Activated CD4-positive, alpha-beta T cell treated with anti-CD3 and anti-CD28 coated beads, Interleukin-2, amount 10 ng/mL, durations not matched to agents 24 days and 14 days (primary cell): ENCODE measurements at places on chromosomes 16 and 17. TPM values are rescaled to one million over a fixed set of nuclear protein-coding genes. Genes with fewer than 3 reads are reported as not detected.

DNA sequence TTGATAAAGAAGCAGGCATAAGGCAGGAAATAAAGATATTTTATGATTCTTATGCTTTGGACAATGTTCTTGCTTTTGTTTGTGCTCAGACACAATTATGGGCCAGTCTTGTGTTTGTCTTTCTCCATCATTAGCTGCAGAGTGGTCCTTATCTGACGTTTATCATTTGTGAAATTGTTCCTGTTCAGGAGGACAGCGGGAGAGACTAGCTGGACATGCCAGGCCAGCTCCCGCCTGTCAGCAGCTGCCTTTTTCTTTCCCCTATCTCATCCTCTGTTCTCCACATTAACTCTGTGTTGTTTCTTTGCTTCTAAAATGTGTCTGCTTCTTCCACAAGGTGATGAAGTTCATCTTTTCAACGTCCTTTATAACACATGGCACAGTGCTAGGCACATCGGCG lies 333.5 kb downstream of the NPIPA8 start:
- no peak overlapping the region for H3K4me3 ChIP-seq
- DNase-seq, result no peak
- no peaks in the 10 kb centered on the region for H3K27me3 ChIP-seq
- no peaks in the 10 kb centered on the region for H3K4me1 ChIP-seq
- H3K27ac ChIP-seq, result no peak overlapping the region
- no peaks in the 10 kb centered on the region for H3K36me3 ChIP-seq

DNA sequence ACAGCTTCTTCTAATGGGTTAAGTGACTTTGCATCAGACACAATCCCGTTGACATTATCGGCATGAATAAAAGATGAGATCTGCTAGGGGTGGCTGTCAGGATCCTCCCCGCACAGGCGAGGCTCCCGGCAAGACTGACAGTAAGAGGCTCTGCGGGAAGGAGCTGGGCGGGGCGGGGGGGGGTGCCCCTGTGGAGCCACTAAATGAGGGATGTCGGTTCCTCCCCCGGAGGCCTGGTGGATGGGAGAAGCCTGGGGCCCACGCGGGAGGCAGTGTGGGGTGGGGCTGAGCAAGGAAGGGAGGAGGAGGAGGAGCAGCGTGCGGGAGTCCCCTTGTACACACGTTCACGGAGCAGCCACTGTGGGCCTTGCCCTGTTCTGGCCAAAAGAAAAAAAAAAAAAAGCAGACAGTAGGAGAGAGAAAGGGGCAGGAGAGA lies 190.9 kb upstream of the GSE1 start:
- H3K36me3 ChIP-seq, result no peaks in the 10 kb centered on the region
- no peak overlapping the region for H3K4me3 ChIP-seq
- no peak overlapping the region for H3K27ac ChIP-seq

- DNase-seq, result no peak
- no peak overlapping the region for H3K4me3 ChIP-seq
- H3K36me3 ChIP-seq, result no peaks in the 10 kb centered on the region
- H3K27me3 ChIP-seq, result peaks cover 5% of the 10 kb centered on the region
- no peaks in the 10 kb centered on the region for H3K4me1 ChIP-seq
- H3K27ac ChIP-seq, result no peak overlapping the region
These were observed 88.1 kb downstream of the GOSR1 start for GRCh38 chr17:30565073-30565935.

GRCh38 chr17:77167472-77168306 lies 26.9 kb downstream of the SEC14L1 start:
- no peaks in the 10 kb centered on the region for H3K27me3 ChIP-seq
- H3K36me3 ChIP-seq, result peaks cover 84% of the 10 kb centered on the region
- H3K27ac ChIP-seq, result no peak overlapping the region
- H3K4me1 ChIP-seq, result peaks cover 20% of the 10 kb centered on the region

DNA sequence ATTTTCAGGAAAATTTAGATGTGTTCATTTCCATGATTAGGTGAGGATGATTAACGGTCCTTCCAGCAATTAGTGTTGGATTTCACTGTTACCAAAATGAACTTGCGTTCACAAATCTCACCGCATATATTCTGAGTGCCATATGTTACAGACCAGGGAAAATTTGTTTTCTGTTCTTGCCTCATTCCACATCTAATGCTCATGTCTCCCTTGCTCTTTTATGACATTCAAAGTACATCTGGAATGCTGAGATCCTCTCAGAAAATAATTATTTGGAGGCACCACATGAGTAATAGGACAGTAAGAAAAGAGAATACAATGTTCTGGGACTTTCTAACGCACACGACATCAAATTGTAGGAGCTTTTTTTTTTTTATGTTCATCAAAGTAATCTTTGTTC lies 406.5 kb downstream of the SHISA9 start:
- no peak for DNase-seq
- no peak overlapping the region for H3K4me3 ChIP-seq
- H3K4me1 ChIP-seq, result no peaks in the 10 kb centered on the region
- no peaks in the 10 kb centered on the region for H3K27me3 ChIP-seq
- H3K36me3 ChIP-seq, result no peaks in the 10 kb centered on the region
- no peak overlapping the region for H3K27ac ChIP-seq

LRRC3C gene
- total RNA-seq, result not detected in 2 replicates

DNA sequence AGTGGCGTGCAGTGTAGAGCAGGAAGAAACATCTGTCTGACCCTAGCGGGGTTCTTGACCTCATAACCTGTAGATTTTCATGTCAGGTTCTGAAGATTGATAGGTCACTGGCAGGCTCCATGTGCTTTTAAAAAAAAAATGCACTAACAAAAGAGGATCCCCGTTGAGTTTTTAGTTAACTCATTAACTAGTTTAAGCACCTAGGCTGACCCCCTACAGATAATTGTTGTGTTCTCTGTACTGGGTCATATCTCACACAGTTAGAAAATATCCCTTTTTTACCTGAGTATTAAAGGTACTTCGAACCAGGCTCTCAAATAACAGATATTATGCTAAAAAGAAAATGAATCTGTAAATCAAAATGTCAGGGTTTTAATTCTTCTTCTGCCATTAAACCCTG lies 676.6 kb downstream of the CDH11 start:
- no peaks in the 10 kb centered on the region for H3K36me3 ChIP-seq
- H3K27ac ChIP-seq, result no peak overlapping the region
- no peaks in the 10 kb centered on the region for H3K4me1 ChIP-seq

- DNase-seq, result no peak
- no peaks in the 10 kb centered on the region for H3K27me3 ChIP-seq
- peak overlapping the region; percentile 70 for H3K27ac ChIP-seq
- H3K36me3 ChIP-seq, result peaks cover 29% of the 10 kb centered on the region
- H3K4me3 ChIP-seq, result peak overlapping the region; percentile 87
- peaks cover 47% of the 10 kb centered on the region for H3K4me1 ChIP-seq
These were observed 2.5 kb downstream of the LGALS9 start for GRCh38 chr17:27633312-27634025.

HS3ST3B1 gene
- total RNA-seq, result 19.6 and 20.8 TPM in 2 replicates

DNA sequence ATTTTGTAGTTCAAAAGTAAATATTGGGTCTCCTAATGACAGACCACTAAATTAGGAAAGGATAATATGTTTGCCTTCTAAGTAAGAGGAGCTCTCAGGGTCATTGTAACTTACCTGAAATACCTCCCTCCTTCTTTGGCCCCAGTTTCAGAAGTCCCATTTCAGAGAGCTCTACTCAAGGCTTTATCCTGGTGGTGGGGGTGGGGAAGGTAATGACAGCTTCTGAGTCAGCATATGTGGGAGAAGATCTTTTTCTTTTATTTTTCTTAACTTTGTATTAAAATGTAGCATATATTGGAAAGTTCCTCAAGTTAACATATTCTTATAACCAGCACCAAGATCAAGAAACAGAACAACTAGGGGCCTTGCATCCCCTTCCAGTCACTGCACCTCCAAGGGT lies 16.9 kb upstream of the GINS3 start:
- H3K27ac ChIP-seq, result no peak overlapping the region
- H3K27me3 ChIP-seq, result peaks cover 25% of the 10 kb centered on the region
- no peaks in the 10 kb centered on the region for H3K36me3 ChIP-seq

DNA sequence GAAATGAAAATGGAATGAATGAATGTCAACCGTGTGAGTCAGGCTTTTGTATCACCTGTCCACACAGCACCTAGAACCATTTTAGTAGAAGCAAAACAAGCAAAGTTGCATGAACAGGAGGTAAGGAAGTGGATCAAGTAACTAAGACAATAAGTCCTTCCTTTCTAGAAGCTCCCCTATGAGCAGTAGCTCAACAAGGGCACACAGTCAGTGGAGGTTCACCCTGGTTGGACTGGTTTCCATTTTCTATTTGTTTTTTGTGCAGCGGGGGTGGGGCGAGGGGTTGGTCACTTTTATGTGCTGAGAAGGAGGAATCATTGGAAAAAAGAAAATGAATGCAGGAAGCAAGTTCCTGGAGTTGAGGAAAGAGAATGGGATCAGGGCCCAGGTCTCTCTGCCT lies 4.0 kb upstream of the HSBP1 start:
- DNase-seq, result no peak
- no peak overlapping the region for H3K4me3 ChIP-seq
- peaks cover 5% of the 10 kb centered on the region for H3K36me3 ChIP-seq
- H3K27ac ChIP-seq, result no peak overlapping the region

DNA sequence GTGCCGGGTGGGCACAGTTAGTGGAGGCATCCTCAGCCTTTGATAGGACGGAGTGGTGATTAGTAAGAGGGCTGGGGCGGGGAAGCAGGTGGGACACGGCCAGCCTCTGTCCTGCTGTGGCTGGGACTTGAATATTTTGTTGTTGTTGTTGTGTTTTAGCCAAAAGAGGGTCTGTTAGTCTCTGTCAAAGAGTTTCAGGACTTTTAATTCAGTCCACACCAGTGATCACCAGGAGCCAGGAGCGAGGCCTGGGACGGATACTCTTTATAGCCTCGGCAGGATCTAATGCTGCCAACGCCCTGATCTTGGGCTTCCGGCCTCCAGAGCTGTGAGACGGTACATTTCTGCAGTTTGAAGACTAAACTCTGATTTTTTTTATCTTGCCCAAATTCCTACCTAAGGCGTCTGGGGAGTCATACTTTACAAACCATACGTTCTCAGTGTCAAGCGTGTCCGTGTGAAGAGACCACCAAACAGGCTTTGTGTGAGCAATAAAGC lies 2.9 kb upstream of the RNF213 start:
- peak overlapping the region; percentile 98 for H3K27ac ChIP-seq
- H3K27me3 ChIP-seq, result no peaks in the 10 kb centered on the region
- H3K4me3 ChIP-seq, result peak overlapping the region; percentile 87
- DNase-seq, result peak; percentile 55
- no peaks in the 10 kb centered on the region for H3K36me3 ChIP-seq
- H3K4me1 ChIP-seq, result peaks cover 65% of the 10 kb centered on the region

GRCh38 chr17:28711723-28712031 lies at the start of gene PROCA1:
TSS of gene PROCA1 (minus strand) at chr17:28711888. CDS start at chr17:28711660, 228 bp downstream.
- no peak for DNase-seq
- peaks cover 9% of the 10 kb centered on the region for H3K36me3 ChIP-seq
- H3K27me3 ChIP-seq, result peaks cover 18% of the 10 kb centered on the region
- H3K4me1 ChIP-seq, result peaks cover 17% of the 10 kb centered on the region
- H3K27ac ChIP-seq, result peak within 1 kb of the TSS; percentile 95

MPV17L gene
- 0.09 and 0.21 TPM in 2 replicates for total RNA-seq

- H3K27ac ChIP-seq, result peak overlapping the region; percentile 94
- peaks cover 62% of the 10 kb centered on the region for H3K4me1 ChIP-seq
- DNase-seq, result peak; percentile 73
- H3K36me3 ChIP-seq, result peaks cover 35% of the 10 kb centered on the region
- peak overlapping the region; percentile 98 for H3K4me3 ChIP-seq
These were observed 545 bp downstream of the ARHGAP17 start for GRCh38 chr16:25014500-25015147.

GRCh38 chr17:22461460-22462145 lies 769.3 kb downstream of the KCNJ18 start:
- H3K4me1 ChIP-seq, result no peaks in the 10 kb centered on the region
- DNase-seq, result no peak
- H3K27me3 ChIP-seq, result no peaks in the 10 kb centered on the region
- no peak overlapping the region for H3K4me3 ChIP-seq

MYH1 gene
- not detected in 2 replicates for total RNA-seq

CSH2 gene
- total RNA-seq, result not detected in 2 replicates

CTRB1 gene
- total RNA-seq, result not detected in 2 replicates

- H3K36me3 ChIP-seq, result no peaks in the 10 kb centered on the region
- no peak overlapping the region for H3K4me3 ChIP-seq
These were observed 90.6 kb upstream of the LHX1 start for GRCh38 chr17:36846410-36847292.

GRCh38 chr17:63515426-63515825 lies 7.7 kb upstream of the KCNH6 start:
- H3K36me3 ChIP-seq, result no peaks in the 10 kb centered on the region
- H3K4me3 ChIP-seq, result no peak overlapping the region
- no peak for DNase-seq
- H3K27me3 ChIP-seq, result peaks cover 4% of the 10 kb centered on the region

DNA sequence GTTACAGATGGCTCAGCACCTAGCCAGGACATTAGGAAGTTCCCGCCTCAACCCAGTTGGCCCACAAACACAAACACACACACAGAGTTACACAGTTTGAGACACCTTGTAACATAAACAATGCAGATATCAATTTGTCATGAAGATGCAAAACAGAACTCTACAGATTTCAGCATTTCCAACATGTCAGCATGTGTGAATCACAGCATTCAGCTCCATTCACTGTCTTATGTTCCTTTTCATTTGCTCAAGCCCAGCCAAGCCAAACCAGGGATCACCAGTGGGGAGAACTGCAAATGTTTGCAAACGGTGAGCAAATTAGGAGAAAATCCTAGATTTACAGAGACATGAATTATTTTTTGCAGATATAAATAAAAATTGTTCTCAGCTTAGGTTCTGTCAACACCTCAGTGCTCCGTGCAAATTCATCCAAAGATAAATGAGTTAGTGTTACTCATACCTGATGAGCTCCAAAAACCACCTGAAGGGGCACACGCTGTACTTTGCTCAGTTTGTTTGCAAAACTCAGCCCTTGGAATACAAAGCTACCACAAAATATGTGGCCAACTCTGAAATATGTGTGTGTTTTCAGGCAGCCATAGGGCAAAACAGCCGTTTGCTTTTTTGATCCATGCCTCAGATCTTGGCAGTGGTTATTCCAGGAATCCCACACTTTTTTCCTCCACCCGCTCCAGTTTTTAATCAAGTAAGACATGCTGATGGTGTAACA lies 16.3 kb upstream of the COX10 start:
- no peak for DNase-seq
- H3K4me3 ChIP-seq, result no peak overlapping the region
- peaks cover 41% of the 10 kb centered on the region for H3K36me3 ChIP-seq

CCDC40 gene
- total RNA-seq, result 0.37 and 0.54 TPM in 2 replicates

GRCh38 chr17:76612977-76613851 lies 27.6 kb upstream of the ST6GALNAC2 start:
- H3K4me3 ChIP-seq, result no peak overlapping the region
- no peak for DNase-seq
- peaks cover 7% of the 10 kb centered on the region for H3K4me1 ChIP-seq
- no peak overlapping the region for H3K27ac ChIP-seq
- H3K36me3 ChIP-seq, result no peaks in the 10 kb centered on the region

DNA sequence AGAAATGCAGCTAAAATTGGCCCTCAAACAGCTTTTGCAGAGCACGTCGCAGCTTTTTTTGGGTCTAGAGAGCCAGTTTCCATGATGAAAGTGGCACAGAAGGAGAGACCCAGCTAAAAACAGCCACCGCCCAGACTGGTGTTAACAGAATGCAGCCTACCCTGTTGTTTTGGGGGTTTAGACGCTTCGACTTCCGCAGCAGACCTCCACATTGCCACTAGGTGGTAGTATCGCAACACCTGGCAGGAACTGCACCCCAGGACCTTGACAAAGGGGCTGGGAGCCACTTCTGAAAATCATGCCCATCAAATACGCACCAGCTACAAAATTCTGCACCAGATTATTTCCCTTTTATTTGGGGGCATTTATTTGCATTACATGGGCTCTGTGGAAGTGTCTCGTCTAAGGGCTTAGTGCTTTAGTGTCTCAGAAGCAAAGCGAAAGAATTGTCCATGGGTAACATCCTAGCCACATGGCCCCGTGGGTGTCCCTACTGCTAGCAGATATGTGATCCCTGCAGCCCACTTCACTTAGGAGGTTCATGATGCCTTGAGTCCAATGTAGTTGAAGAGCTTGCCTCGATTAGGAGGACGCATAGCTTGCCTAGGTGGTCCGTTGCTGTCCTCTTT lies 167.1 kb downstream of the HAPSTR1 start:
- H3K4me3 ChIP-seq, result no peak overlapping the region
- H3K27me3 ChIP-seq, result no peaks in the 10 kb centered on the region
- H3K4me1 ChIP-seq, result no peaks in the 10 kb centered on the region
- peak; percentile 64 for DNase-seq
- no peaks in the 10 kb centered on the region for H3K36me3 ChIP-seq
